Ascending aorta (tissue), 2 donors: ENCODE measurements at places on chromosomes 12 and 14. TPM values are rescaled to one million over a fixed set of nuclear protein-coding genes. Genes with fewer than 3 reads are reported as not detected.

Gene ESPL1
- total RNA-seq, result not detected

Gene AQP2
- total RNA-seq, result not detected

Gene NINJ2
- total RNA-seq, result 24.1 TPM

Gene RASSF8
- total RNA-seq, result 92.1 TPM

Gene OR4E1
- not detected for total RNA-seq

GRCh38 chr12:67288561-67288960 is 19.4 kb downstream of the CAND1 start:
- no peaks in the 10 kb centered on the region for H3K27me3 ChIP-seq
- H3K4me1 ChIP-seq, result no peaks in the 10 kb centered on the region
- no peaks in the 10 kb centered on the region for H3K36me3 ChIP-seq
- no peak overlapping the region for H3K27ac ChIP-seq
- no peak overlapping the region for H3K4me3 ChIP-seq
- no peak for DNase-seq

DNA sequence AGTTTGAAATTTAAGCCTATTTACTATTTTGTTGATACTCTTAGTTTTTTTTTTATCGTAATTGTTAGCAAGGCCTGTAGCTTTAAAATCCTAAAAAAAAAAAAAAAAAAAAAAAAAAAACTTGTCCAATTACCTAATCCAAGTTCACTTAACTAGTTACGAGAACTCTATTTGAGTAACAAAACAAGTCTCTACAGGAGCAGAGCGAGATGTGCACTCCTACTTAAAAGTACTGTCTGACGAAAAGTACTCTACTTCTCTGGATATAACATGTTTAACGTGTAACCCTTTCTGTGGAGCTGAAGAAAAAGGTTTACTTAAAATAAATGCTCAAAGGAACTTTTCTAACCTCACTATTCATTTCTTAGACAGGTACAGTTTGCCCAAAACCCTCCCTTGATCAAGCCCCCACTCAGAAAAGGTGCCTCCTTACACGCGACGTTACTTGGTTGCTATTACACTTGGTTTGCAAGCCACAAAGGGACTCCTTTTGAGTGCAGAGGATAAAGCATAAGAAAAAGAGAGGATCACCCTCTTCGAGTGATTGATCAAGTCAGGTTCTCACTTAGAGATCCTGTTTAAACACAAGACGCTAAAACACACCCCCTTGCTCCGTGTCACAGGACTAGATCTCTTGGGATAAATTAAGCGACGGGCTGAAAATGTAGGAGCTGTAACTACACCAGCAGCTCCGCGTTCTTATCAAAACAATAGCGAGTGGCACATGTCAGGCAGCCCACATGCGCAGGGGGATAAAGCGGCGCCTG is 2.2 kb downstream of the BAZ1A start:
- H3K36me3 ChIP-seq, result no peaks in the 10 kb centered on the region
- H3K4me3 ChIP-seq, result peak overlapping the region; percentile 100
- peaks cover 3% of the 10 kb centered on the region for H3K4me1 ChIP-seq
- DNase-seq, result no peak

- H3K4me1 ChIP-seq, result no peaks in the 10 kb centered on the region
- H3K27ac ChIP-seq, result peak overlapping the region; percentile 40
- H3K4me3 ChIP-seq, result peak overlapping the region; percentile 57
- no peaks in the 10 kb centered on the region for H3K27me3 ChIP-seq
- H3K36me3 ChIP-seq, result no peaks in the 10 kb centered on the region
These were observed 229.9 kb downstream of the EFCAB11 start for GRCh38 chr14:89724628-89724960.

GRCh38 chr12:65944637-65945036 is 120.4 kb downstream of the HMGA2 start:
- no peaks in the 10 kb centered on the region for H3K27me3 ChIP-seq
- H3K36me3 ChIP-seq, result no peaks in the 10 kb centered on the region
- H3K4me3 ChIP-seq, result no peak overlapping the region

GRCh38 chr14:73833530-73834260 is 17.9 kb upstream of the PTGR2 start:
- H3K4me1 ChIP-seq, result no peaks in the 10 kb centered on the region
- no peak overlapping the region for H3K4me3 ChIP-seq
- no peak for DNase-seq
- no peak overlapping the region for H3K27ac ChIP-seq
- H3K27me3 ChIP-seq, result no peaks in the 10 kb centered on the region

- no peak overlapping the region for H3K4me3 ChIP-seq
- H3K36me3 ChIP-seq, result no peaks in the 10 kb centered on the region
- no peaks in the 10 kb centered on the region for H3K27me3 ChIP-seq
- no peak overlapping the region for H3K27ac ChIP-seq
- H3K4me1 ChIP-seq, result no peaks in the 10 kb centered on the region
These were observed 79.4 kb upstream of the PLEKHG7 start for GRCh38 chr12:92623386-92623785.

DNA sequence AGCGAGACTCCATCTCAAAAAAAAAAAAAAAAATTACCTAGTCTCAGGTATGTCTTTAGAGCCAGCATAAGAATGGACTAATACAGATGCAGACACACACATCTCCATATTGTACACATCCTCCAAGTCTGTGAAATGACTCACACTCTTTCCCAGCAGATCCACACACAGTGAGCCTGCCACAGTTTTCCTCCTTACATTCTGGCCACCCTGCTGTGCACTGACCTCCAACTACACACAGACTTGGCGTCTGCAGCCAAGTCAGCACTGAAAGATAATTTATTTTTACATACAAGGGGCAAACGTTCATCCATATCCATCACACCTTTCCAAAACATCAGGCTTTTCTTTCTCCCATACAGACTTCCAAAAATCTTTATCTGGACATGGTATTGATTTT is 115.9 kb downstream of the SLC25A21 start:
- H3K4me1 ChIP-seq, result no peaks in the 10 kb centered on the region
- no peak overlapping the region for H3K27ac ChIP-seq
- H3K4me3 ChIP-seq, result no peak overlapping the region
- no peaks in the 10 kb centered on the region for H3K27me3 ChIP-seq
- H3K36me3 ChIP-seq, result no peaks in the 10 kb centered on the region

GRCh38 chr12:132478845-132479244 is 11.1 kb upstream of the FBRSL1 start:
- no peak overlapping the region for H3K4me3 ChIP-seq

- H3K4me3 ChIP-seq, result no peak overlapping the region
- no peak for DNase-seq
- H3K36me3 ChIP-seq, result no peaks in the 10 kb centered on the region
- H3K27ac ChIP-seq, result no peak overlapping the region
- no peaks in the 10 kb centered on the region for H3K4me1 ChIP-seq
These were observed 142.6 kb downstream of the MIPOL1 start for GRCh38 chr14:37340353-37340752.

DNA sequence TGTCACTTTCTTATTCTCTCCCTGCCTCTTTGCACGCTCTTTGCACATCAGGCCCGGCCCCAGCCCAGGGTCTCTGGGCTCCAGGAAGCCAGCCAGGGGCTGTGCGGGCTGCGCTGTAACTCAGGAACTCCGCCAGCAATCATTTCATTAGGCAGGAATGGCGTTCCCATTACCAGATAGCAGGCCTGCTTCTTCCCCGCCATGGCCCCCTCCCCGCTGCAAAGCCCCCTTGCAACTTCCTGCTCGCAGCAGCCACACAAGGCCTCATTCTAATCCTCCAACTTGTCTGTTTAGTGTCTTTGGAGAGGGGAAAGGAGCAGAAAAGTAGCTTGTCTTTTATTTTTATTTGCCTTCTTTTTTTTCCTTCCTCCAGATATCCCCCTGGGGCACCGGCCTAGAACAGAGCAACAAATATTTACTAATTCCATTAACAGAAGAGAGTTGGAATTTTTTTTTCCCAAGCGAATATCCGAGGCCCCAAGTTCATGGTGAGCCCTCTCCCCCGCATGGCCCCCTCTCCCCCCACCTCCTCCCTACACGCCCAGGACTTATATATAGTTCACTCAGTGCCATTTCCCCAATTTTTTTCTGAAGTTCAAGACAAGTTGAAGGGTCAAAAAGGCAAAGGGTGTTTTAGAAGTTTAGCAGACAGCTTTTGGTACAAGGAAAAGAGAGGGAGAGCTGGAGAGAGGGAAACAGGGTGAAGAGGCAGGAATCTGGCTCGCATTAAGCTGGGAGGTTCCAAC is 329.4 kb upstream of the TBX3 start:
- DNase-seq, result no peak
- H3K27ac ChIP-seq, result no peak overlapping the region
- no peaks in the 10 kb centered on the region for H3K4me1 ChIP-seq

- H3K27me3 ChIP-seq, result no peaks in the 10 kb centered on the region
- H3K4me1 ChIP-seq, result no peaks in the 10 kb centered on the region
- H3K27ac ChIP-seq, result no peak overlapping the region
- peaks cover 20% of the 10 kb centered on the region for H3K36me3 ChIP-seq
These were observed 7.9 kb upstream of the MAPK1IP1L start for GRCh38 chr14:55043528-55043927.

- no peak for DNase-seq
- peak overlapping the region; percentile 29 for H3K27ac ChIP-seq
- H3K27me3 ChIP-seq, result no peaks in the 10 kb centered on the region
These were observed 132.1 kb upstream of the BTG1 start for GRCh38 chr12:92277795-92278194.

DNA sequence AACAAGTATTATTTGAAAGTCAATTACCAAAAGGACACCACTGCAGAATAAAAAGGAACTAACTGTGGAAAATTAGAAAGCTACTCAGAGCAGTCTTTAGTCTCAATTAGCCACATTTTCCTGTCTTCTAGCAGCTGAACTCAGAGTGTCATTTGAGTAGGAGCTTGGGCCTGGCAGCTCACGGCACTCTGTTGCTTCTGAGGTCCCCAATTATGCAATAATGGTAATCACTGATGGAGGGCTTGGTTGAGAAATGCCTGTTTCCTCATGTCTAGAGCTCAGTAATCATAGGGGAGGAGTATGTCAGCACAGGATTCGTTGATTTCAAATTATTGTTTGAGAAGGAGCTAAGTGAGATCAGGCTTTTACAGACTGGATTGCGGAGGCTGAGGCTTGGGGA is 108.6 kb downstream of the VRK1 start:
- no peak for DNase-seq
- H3K36me3 ChIP-seq, result no peaks in the 10 kb centered on the region
- H3K27me3 ChIP-seq, result no peaks in the 10 kb centered on the region
- H3K27ac ChIP-seq, result no peak overlapping the region

DNA sequence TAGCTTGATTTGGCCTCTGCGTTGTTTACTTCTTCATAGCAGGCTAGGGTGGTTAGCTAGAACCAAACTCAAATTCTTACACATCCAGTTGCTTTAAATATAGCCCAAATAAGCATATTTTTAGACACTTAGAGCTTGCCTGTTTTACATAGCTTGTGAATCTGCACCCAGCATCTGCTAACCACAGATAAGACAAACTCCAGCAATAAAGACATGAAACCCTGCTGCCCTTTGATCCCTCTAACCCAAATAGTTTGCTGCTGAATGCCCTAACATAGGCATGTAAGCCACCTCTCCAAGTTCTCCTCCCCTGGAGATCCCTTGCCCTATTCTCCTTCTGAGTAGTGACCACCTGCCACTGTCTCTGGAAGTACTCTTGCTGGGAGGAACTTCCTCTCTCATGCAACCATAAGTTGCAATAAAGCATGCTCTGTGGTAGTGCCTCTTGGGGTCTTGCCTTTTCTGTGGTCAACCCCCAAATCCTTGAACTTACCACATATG is 185.6 kb downstream of the TMEM117 start:
- no peaks in the 10 kb centered on the region for H3K4me1 ChIP-seq
- H3K27me3 ChIP-seq, result no peaks in the 10 kb centered on the region
- H3K27ac ChIP-seq, result no peak overlapping the region
- H3K4me3 ChIP-seq, result no peak overlapping the region

GRCh38 chr14:96064866-96065265 is 25.7 kb downstream of the C14orf132 start:
- no peaks in the 10 kb centered on the region for H3K4me1 ChIP-seq
- no peak overlapping the region for H3K27ac ChIP-seq
- peaks cover 6% of the 10 kb centered on the region for H3K36me3 ChIP-seq
- H3K4me3 ChIP-seq, result no peak overlapping the region
- H3K27me3 ChIP-seq, result no peaks in the 10 kb centered on the region

DNA sequence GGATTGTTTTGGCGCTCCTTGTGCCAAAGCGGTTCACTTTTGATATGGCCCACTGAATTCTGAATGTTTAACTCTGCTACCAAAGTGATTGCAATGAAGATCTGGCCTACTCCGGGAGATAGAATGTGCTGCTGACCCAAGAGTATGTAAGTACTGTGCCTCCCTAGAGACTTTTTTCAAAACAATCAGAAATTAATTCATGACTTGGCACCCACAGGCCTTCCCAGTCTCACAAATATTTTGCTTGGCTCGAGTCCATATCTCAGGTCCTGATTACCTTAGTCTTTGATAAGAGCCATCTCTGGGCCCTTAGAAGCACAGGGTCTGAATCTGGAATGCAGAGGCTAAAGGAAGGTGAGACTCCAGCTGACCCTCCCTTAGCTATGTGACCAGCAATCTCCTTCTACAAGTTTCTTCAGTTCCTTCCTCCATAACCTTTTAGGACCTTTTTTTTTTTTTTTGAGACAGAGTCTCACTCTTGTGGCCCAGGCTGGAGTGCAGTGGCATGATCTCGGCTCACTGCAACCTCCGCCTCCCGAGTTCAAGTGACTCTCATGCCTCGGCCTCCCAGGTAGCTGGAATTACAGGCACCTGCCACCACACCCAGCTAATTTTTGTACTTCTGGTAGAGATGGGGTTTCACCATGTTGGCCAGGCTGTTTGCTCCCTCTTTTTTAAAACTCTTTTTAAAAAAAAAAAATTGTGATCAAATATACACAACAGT is 49.5 kb upstream of the METAP2 start:
- peak overlapping the region; percentile 44 for H3K27ac ChIP-seq
- no peaks in the 10 kb centered on the region for H3K36me3 ChIP-seq
- H3K27me3 ChIP-seq, result no peaks in the 10 kb centered on the region
- no peak for DNase-seq

- H3K27me3 ChIP-seq, result no peaks in the 10 kb centered on the region
- H3K4me3 ChIP-seq, result no peak overlapping the region
- peak; percentile 79 for DNase-seq
- H3K36me3 ChIP-seq, result no peaks in the 10 kb centered on the region
These were observed 16.6 kb upstream of the SLC38A2 start for GRCh38 chr12:46389031-46389616.

- H3K27ac ChIP-seq, result no peak overlapping the region
- H3K27me3 ChIP-seq, result no peaks in the 10 kb centered on the region
- no peaks in the 10 kb centered on the region for H3K36me3 ChIP-seq
- no peak overlapping the region for H3K4me3 ChIP-seq
- DNase-seq, result no peak
- no peaks in the 10 kb centered on the region for H3K4me1 ChIP-seq
These were observed 431.3 kb downstream of the NPAS3 start for GRCh38 chr14:33369972-33370371.

GRCh38 chr12:27488479-27488878 is 35.5 kb upstream of the PPFIBP1 start:
- H3K4me1 ChIP-seq, result no peaks in the 10 kb centered on the region
- DNase-seq, result no peak
- H3K4me3 ChIP-seq, result no peak overlapping the region
- H3K27ac ChIP-seq, result no peak overlapping the region
- no peaks in the 10 kb centered on the region for H3K36me3 ChIP-seq

- no peaks in the 10 kb centered on the region for H3K27me3 ChIP-seq
- no peak overlapping the region for H3K27ac ChIP-seq
- DNase-seq, result no peak
- peaks cover 3% of the 10 kb centered on the region for H3K36me3 ChIP-seq
These were observed 121.9 kb upstream of the ATF1 start for GRCh38 chr12:50642035-50642451.

- H3K36me3 ChIP-seq, result peaks cover 22% of the 10 kb centered on the region
- no peak overlapping the region for H3K4me3 ChIP-seq
- H3K27me3 ChIP-seq, result no peaks in the 10 kb centered on the region
- no peak for DNase-seq
These were observed 53.6 kb downstream of the ERO1A start for GRCh38 chr14:52641745-52642144.
